ENCODE measurements at places on chromosomes 2 and 18.

GRCh38 chr2:164903951-164904350, 51.4 kb downstream of the SLC38A11 start:
- DNase-seq = no peak

- DNase-seq = no peak
These were observed 86.0 kb downstream of the COL3A1 start for GRCh38 chr2:189060096-189060642.

- no peak for DNase-seq
These were observed 7.9 kb downstream of the PAX3 start for GRCh38 chr2:222290736-222291484.

DNA sequence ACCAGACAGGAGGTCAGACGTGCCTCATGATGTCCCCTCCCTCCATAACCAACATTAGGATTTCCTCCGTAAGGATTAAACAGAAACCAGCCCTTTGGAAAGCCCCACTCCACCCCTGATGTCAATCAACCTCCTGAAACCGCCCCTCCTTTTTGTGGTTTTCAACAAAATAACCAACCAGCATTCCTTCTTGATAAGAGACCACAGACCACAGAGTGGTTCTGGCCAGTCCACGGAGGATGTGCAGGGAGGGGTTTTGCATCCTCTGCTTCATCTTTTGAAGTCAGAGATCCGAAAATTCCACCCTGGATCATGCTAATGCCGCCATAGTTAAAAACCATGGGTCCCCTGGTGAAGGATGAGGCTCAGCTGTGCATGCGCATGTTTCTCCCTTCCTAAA, 180.0 kb upstream of the CCDC150 start:
- no peak for DNase-seq

DNA sequence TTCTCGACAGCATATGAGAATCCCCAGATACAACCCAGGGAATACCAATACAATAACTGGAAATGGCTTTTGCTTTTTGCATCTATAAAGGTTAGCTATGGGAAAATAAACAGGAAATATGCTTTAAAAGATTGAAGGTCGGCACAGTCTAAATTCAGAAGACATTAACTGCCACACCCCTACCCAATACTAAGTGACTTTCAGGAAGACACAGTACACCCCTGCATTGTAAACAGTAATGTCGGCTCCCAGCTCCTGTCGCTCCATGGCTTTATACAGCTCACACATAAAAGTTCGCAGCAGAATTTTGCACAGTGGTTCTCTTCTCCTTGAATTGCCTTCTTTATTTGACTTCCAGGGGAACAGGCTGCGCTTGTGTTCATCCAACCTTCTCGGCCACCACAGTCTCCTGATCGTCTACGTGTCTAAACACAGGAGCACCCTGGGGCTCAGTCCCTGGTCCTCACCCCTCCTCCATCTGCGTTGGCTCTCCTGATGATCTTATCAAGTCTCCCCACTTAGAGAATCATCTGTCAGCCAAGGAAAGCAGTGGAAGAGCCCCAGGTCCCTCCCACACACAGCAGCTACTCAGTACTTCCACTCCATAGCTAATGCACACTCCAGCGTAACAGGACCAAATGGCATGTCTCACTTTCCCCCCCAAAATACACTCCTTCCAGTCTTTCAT, 22.7 kb downstream of the CYB5A start:
- no peak for DNase-seq
